ENCODE measurements at places on chromosomes 2 and 18.

- DNase-seq = no peak
Observed at GRCh38 chr2:17593841-17594491, 53.5 kb downstream of the VSNL1 start.

DNA sequence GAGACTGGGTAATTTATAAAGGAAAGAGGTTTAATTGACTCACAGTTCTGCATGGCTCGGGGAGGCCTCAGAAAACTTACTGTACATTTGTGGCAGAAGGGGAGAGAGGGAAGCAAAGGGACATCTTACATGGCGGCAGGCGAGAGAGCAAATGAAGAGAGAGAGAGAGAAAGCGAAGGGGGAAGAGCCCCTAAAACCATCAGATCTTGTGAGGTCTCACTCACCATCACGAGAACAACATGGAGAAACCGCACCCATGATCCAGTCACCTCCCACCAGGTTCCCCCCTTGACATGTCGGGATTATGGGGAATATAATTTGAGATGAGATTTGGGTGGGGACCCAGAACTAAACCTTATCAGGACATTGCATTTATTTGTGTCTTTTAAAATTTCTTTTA, 75.9 kb downstream of the ACSL3 start:
- DNase-seq = no peak

DNA sequence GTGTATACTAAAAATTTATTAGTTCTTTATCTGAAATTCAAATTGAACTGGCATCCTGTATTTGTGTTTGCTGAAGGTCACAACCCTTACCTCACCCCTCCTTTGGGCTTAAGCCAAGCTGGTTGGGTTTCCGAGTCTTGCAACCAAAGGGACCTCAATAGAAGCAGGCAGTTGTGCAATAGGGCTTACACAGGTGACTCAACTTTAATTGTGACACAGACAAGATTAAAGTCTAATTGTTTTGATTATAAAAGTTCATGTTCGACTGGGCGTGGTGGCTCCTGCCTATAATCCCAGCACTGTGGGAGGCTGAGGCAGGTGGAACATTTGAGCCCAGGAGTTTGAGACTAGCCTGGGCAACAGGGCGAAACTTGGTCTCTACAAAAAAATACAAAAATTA, 71.5 kb downstream of the RAB31 start:
- DNase-seq = no peak

GRCh38 chr2:206423147-206423546, 20.2 kb upstream of the ADAM23 start:
- DNase-seq = no peak

DNA sequence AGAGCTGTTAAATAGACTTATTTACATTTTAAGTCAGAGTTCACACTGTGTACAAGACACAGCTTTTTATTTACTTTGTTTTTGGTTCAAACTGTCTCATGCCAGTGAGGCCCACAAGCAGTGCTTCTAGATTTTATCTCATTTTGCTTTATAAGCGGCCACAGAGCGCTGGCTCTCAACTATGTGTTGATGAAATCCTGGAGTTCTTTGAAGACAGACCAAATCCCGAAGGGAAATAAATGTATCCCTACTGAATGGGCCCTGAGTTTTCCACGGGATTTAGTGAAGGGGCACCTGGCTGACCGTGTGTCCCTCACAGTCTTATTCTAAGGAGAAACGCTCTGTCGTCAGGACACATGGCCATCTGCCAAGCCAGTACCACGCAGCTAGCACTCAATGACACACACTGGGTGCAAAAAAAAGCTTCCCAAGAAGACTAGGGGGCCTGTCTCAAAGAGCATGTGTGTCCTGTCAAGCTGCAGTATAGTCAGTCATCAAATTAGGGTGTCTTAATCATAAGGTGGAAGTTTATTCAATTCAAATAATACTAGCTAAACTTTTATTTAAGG, 23.4 kb downstream of the LYPD1 start:
- no peak for DNase-seq

GRCh38 chr18:36638224-36638623, 190.6 kb downstream of the TPGS2 start:
- no peak for DNase-seq

DNA sequence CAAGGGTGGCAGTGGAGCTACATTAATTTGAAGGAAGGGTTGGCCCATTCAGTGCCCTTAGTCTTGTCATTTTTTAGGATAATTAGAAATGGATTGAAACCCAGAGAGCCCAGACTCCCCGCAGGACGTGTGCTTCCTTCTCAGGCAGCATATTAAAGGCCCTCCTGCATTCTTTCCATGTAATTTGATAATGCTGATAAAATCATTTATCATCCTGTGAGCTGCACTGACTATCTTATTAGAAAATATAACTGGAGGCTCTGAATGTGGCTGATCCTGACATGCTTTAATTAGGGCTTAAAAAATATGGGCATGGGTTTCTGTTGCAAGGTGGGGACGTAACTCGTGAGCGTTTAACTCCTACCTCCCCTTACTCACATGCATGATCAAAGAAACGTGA, 148.1 kb downstream of the ACKR3 start:
- DNase-seq = no peak

DNA sequence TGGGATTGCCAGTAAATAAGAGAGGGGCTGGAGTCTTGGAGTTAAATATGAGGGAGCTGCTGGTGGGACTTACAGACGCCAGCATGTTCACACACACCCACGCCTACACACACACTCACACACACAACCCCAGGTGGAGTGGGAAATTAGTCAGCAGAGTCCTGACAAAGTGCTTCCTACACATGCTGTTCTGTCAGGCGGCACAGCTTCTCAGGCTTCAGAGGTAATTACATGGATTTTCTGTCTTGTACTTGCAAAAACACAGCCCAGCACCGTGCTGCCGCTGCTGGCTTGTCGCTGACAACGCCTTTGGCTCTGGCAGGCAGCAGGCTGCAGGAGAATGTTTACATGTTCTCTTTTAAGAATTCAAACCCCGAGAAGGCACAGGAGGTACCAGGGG, 1186.3 kb upstream of the CELF4 start:
- peak; percentile 2 for DNase-seq

- DNase-seq = no peak
Observed at GRCh38 chr2:17845806-17846205, 29.5 kb downstream of the MSGN1 start.

DNA sequence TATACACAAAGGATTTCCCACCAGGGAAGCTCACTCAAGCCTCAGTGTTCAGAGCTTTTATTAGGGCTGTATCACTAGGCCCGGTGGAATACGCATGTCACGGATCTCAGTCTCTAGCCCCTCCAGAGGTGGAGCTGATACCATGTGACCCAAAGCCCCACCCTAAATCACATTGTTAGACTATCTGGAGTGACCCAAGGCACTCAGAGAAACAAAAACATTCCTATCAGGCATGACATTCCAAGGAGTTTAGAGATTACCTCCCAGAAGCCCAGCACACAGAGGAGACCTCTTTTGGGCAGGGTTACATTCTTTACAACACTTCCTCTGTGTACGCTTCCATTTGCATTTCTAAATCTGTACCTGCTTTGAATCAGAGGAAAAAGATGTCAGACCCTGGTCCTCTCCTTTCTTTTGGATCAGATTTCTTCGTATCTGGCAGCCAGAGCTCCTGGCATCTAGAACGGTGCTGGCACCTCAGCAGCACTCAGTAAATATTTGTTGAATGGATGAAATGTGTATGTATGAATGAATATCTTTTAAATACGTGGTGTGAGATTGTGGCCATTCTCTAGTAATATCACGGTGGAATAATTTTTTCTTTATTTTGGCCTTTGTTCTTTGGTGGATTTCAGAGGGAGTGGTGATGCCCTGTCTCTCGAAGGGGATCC, 37.7 kb upstream of the SMAD2 start:
- DNase-seq = no peak

DNA sequence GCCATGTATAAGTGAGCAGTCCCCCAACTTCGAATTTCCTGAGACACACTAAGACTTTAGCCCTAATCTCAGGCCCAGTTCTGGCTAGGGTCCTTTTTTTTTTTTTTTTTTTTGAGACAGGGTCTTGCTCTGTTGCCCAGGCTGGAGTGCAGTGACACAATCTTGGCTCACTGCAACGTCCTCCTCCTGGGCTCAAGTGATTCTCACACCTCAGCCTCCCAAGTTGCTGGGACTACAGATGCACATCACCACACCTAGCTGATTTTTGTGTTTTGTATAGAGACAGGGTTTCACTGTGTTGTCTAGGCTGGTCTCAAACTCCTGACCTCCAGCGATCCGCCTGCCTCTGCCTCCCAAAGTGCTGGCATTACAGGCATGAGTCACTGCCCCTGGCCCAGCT, 23.9 kb upstream of the TGIF1 start:
- no peak for DNase-seq

GRCh38 chr2:31729442-31730092, 148.8 kb upstream of the SRD5A2 start:
- no peak for DNase-seq

GRCh38 chr2:240605867-240606743, 19.2 kb upstream of the GPR35 start:
- no peak for DNase-seq

DNA sequence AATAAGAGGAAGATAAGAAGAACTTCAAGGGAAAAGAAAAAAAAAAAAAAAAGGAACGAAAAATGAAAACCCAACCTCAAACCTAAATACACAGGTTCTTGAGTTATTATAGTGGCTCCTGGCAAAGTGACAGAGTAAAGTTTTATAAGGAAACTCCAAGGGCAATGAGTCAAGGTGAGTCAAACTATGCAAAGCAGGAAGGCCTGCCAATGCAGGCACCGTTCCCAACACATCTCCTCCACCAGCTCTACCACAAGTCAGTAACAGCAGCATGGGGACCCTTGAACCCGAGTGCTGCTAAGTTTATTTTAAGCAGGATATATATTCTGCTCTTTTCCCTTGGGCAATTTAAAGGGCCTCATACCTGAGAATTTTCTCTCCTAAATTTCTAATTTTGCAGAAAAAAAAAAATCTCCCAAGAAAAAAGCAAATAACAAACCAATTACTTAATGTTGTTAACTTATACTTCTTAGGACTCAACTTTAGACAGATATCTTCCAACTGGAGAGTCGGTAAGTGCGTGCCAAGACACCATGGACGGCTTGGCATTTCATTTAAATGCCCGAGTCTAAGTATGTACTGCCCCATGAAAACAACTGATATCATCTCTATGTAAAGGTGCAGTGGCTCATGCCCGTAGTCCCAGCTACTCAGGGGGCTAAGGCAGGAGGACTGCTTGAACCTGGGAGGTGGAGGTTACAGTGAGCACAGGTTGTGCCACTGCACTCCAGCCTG, 75.7 kb upstream of the TFCP2L1 start:
- no peak for DNase-seq

DNA sequence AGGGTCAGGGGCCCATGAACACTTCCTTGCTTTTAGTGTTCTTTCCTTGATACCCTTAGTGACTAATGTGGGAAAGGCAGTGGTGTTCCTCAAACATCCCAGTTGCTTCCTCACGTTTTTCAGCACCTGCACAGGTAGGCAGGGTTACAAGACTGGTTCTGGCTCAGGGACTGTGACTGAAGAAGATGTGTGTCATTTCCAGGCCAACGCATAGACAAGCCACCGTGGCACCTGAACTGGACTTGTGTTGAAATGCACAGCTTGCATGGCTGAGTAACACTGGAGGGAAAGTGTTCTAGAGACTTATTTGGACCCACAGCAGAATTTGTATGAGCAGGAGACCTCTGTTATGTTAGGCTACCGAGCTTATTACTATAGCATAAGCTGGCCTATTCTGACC, 107.9 kb downstream of the SPOPL start:
- no peak for DNase-seq

GRCh38 chr2:236730393-236730792, 160.8 kb downstream of the ACKR3 start:
- DNase-seq = no peak

DNA sequence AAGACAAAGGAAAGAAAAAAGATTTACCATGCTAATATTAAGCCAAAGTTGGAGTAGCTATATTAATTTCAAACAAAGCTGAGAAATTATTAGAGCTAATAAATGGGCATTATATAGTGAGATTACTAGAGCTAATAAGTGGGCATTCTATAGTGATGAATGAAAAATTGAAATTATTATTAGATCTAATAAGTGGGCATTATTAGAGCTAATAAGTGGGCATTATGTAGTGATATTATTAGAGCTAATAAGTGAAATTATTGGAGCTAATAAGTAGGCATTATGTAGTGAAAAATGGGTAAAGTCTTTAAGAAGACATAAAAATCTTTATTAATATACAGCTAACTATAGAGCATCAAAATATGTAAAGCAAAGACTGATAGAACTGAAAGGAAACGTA, 745.7 kb downstream of the TRIB2 start:
- no peak for DNase-seq

GRCh38 chr2:45524016-45524415, 87.1 kb downstream of the SRBD1 start:
- no peak for DNase-seq

- no peak for DNase-seq
Observed at GRCh38 chr2:136517716-136518115, 247.6 kb upstream of the THSD7B start.

DNA sequence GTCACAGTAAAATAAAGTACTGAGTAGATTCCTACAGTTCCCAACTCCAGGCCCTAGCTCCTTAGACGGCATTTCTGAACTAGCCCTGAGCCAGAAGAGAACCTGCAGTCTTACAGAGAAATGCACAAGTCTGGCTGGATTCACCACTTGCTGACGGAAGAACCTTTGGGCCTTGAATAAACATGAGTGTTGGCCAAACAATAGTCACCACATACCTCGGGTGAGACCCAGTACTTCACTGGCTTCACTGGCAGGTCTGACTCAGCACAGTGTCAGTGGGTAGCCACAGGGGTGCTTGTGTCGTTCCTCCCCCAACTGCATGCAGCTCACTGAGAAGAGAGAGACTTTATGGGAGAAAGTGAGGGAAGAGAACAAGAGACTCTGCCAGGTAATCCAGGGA, 88.9 kb downstream of the TMEM185B start:
- DNase-seq = no peak

DNA sequence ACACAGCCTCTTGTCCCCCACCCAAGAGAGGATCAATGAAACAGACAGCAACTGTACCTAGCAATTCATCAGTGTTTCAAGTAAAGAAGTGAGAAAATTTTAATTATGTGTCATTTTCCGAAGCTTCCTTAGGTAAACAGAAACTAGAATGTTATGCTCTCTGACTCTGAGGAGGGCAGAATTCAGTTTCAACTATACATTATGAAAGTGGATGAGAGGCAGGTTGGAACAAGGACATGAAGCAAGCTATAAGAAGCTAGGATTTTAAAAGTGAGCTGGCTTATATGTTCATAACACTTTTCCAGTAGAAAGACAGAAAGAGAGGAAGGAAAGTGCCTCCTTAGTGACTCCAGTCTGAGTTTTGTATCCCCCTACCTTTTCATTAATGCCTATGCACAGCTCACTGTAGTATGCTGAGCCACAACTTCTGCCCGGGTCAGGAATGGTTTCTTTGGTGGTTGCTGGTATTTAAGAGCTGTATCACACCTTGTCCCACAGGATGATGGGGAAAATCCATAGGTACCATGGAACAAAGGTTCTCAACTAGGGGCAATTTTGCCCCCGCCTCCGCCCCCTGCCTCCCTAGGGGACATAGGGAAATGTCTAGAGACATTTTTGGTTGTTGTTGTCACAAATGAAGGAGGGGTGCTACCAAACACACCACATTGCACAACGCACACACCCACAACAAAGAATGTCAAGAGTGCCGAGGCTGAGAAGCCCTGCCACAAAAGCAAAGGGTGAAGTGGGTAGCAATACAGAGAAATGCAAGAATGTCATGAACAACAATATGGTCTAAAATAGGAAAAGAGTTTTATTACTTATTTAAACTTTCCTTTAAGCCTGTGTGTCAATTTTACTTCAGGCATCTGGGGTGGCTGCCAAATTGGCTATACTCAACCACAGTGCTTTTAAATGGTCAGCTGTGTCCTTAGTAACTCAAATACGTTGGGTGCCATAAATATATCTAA, 161.0 kb upstream of the ZFP36L2 start:
- no peak for DNase-seq

GRCh38 chr2:211860224-211860623, 678.4 kb downstream of the ERBB4 start:
- DNase-seq = no peak

Data from activated naive CD4-positive, alpha-beta T cell treated with Interleukin-2 at 50 U/mL for 16 hours (primary cell).